ENCODE measurements at places on chromosomes 12 and 14.

- no peak overlapping the region for H3K27ac ChIP-seq
- H3K4me3 ChIP-seq = peak overlapping the region; percentile 27
- peak; percentile 2 for DNase-seq
- H3K36me3 ChIP-seq = no peaks in the 10 kb centered on the region
- peaks cover 21% of the 10 kb centered on the region for H3K27me3 ChIP-seq
These were observed 47.6 kb downstream of the MYBPC1 start for GRCh38 chr12:101642115-101643067.

DNA sequence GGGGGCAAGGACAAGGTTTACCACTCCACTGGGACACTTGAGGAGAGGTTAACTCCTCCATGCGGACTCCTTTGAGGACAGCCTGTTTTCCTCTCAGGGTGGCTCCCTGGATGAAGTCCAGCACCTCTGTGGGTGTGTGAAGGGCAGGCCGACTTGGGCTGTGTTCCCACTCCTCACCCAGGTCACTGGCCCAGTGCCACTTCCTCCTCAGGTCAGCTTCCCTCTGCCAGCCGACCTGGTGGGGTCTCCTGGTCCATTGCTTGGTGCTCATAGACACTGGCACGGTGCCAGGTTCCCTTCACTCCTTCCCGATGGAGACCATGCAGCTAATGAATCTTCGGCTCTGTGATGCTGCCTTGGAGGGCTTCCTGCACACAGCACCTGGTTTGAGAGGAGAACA lies 146.4 kb upstream of the RTL1 start:
- no peaks in the 10 kb centered on the region for H3K27me3 ChIP-seq
- no peak overlapping the region for H3K27ac ChIP-seq
- no peaks in the 10 kb centered on the region for H3K4me1 ChIP-seq
- no peak overlapping the region for H3K4me3 ChIP-seq
- H3K36me3 ChIP-seq = no peaks in the 10 kb centered on the region

DNA sequence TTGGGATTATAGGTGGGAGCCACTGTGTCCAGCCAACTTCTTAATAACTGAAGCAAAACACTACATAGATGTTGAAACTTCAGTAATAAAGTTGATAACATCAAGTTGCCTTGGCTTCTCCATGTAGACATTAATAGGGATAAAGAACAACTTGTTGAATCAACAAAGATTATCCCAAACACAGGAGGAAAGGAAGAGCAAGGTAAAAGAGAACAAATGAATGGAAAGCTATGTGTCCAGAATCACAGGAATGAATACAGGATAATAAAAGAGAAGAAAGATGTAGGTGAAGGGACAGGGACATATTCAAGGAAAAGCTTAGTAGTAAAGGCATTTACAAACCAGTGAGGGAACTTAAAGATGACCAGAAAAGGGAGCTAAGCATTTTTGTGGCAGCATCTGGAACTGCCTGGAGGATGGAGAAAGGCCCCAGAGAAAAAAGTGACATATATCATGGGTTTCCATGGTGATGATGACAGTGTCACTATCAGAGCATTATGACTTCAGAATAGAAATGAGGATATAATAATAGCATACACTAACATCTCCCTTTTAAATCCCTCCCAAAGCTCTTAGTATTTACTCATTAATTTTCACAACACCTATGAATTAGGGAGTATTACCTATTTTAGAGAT lies 24.0 kb upstream of the MDM1 start:
- H3K27me3 ChIP-seq = no peaks in the 10 kb centered on the region
- H3K36me3 ChIP-seq = no peaks in the 10 kb centered on the region
- H3K4me1 ChIP-seq = peaks cover 6% of the 10 kb centered on the region
- no peak overlapping the region for H3K4me3 ChIP-seq

DNA sequence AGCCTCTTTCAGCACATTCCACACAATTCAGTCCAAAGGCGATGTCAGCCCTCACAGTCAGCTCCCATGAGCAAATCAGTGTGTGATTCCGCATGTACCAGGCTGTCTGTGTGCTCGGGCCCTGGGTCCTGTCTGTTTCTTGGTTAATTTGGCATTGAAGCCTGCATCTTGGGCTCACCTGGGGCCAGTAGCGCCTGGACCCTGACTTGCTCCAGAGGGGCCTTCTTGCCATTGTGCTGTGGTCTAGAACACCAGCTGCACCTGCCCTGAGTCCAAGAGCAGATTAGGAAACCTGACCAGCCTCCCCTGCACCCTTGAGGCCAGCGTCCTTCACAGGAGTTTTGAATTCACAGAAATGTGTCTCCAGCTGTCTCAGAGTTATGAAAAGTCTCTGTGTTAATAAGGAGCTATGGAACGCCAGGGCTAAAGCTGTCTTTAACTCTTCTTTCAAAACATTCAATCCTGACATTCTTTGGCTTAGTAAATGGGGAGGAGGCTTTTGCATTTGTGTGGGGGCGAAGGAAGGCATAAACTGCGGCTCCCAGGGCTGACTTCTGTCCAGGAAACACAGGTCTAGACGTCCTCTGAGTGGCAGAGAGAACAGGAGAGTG lies 102.2 kb downstream of the ARF6 start:
- DNase-seq = no peak
- H3K27ac ChIP-seq = no peak overlapping the region
- H3K4me3 ChIP-seq = no peak overlapping the region
- no peaks in the 10 kb centered on the region for H3K36me3 ChIP-seq
- H3K4me1 ChIP-seq = peaks cover 3% of the 10 kb centered on the region
- peaks cover 2% of the 10 kb centered on the region for H3K27me3 ChIP-seq

DNA sequence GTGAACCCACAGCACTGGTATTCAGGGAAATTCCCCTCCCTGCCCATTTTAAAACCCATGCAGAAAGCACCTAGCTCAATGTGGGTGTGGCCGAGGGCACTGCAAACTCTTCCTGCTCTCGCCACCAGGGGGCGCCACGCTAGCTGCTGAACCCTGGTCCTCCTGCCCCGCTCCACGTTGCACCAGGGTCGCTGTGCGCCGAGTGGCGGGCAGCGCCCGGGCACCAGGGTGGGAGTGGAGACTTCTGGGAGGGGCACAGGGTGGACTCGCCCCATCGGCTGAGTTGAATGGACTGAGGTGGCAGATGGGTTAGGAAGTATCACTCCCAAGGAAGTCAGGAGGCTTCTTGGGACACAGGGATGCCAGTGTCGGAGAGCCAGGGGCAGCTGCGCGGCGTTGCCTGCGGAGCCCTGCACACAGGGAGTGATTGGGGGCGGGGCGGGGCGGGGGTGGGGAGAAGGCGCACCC lies 48.1 kb upstream of the BCL11B start:
- H3K27me3 ChIP-seq = no peaks in the 10 kb centered on the region
- DNase-seq = peak; percentile 53
- H3K27ac ChIP-seq = no peak overlapping the region
- peaks cover 2% of the 10 kb centered on the region for H3K4me1 ChIP-seq
